Panc1 (cell line): ENCODE measurements at places on chromosomes 7 and 10.

DNA sequence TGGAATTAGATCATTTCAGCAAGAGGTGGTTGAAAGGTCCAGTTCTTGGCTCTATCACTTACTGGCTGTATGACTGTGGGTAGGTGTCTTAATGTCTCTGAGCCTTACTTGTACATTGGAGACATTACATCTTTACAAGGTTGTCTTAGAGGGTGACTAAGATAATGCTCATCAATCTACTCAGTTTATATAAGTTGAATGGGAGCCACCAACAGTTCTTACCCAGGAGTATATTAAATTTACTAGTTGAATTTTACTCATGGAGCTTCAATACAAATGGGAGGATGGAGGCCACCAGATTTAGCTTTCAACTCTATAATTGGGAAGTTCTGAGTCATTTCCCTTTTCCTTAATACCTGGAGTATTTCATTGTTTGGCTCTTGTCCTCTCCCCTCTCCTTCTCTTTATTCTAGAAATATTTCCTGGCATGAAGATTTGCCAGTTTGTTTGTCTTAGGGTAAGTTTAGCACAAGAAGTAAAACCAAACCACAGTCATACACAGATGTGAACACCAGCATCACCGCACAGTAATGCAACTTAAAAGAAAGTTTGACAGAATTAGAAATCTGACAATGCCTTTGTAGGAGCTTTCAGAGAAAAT, 222.8 kb downstream of the LRMDA start:
- DNase-seq = no peak

DNA sequence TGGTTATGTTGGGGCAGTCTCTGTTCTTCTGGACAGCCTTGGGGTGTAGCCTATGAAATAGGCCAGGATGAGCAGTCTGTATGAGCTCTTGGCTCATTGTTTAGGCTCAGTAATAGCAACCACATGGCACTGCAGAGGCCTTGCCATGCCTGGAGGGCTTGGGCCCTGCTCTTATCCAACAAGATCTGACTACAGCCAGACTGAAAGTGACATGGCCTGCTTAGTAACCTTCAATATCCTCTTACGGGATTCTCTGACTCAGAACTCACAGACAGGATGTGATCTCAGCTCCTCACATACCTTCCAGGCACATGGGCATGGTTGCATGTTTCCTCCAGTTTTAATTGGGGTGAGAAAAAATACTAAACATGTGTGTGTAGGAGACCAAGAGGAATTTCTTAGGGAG, 289.3 kb downstream of the PTEN start:
- DNase-seq = no peak

DNA sequence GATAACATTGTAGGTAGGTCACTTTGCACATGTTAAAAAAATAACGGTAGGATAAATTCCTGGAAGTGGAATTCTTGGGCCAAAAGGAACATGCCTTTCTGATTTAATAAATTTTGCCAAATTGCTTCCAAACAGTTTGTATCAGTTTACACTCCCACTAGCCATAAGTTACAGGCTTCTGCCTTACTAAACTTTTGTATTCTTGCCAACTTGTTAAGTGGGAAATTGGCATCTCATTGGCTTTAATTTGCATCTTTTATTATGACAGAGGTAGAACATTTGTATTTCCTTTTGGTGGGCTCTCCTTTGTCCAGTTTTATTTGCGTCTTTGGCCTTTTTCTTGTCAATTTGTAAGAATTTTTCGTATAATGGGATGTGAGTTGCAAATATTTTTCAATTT, 38.3 kb upstream of the FAM180A start:
- no peak for DNase-seq

DNA sequence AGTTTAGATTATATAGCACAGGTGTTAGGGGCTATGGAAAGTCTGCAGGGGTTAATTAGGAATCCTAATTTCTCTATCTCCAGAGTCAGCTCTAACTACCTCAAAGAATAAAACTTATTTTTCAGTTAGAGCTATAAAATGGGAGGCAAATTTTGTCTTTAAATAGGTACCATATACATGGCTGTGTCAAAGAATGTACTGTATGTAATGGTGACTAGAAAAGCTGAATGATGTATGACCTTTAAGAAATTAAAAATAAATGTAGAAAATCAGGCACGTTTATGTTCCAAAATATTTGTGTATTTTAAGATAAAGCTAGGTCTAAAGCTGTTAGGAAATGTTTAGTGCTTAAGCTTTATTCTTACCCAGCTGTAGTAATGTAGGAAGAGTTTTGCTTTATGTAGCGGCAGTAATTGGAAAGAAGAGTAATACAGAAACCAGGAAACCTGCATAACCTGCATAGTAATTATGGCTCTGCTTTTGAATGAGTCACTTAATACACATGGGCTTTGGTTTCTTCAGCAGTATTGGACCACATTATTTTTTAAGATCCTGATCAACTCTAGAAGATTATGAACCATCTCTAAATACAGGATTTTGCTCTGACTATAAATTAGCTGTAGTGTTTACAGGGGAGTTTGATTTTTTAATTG, 85.0 kb downstream of the KMT2E start:
- no peak for DNase-seq

GRCh38 chr10:78335371-78335690, 301.7 kb downstream of the RPS24 start:
- DNase-seq = no peak

GRCh38 chr10:49115796-49116508, 630 bp upstream of the VSTM4 start:
- DNase-seq = no peak

GRCh38 chr7:25031007-25031406, 51.0 kb upstream of the OSBPL3 start:
- no peak for DNase-seq

DNA sequence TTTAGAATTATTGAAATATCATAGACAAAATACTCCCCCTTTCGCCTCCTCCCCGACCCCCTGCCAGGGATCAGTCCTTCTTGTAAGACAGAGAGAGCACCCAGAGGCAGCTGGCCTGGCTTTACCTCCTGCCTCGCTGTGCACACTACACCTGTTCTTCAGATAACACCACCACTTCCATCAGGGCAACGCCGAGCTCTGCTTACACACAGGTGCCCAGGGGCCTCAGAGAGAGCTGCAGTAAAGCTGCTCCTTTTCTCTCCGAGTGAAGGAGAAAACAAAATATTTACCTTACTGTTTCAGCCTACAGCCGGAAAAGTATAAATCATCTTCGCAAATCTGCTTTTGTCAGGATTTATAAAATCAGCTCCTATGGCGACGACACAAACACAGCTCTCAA, 80.7 kb downstream of the HIPK2 start:
- DNase-seq = no peak

GRCh38 chr10:133127291-133128125, 32.5 kb upstream of the KNDC1 start:
- no peak for DNase-seq

DNA sequence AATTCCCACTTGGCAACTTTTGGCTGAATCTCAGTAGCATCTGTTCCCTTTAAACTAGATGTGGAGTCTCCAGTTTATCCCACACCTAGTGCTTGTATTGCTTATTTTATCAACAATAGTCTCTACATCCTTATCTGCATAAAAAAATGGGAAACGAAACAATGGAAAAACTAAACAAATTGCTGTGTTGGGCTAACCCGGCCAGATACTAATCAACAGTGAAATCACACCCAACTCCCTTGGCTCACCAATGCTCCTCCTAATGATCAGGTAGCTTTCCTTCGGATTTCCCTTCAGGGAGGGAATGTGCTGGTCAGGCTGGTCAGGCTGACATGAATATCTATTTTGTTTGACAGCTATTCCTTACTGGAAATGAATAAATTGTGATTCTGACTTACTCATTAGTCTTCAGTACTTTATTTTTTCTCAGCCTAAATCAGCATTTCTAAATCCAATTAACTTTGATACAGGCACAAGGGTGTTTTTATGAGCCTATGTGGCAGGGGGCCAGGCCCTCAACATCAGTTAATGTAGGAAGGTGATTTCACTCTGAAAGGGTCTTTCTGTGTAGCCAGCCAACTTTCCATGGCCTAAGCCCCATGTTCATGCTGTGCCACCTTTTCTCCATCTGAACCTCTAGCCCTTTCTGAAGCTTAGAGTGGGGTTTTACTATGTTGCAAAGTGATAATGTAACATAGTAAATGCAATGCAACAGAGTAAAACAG, 170.5 kb upstream of the NPSR1 start:
- no peak for DNase-seq

DNA sequence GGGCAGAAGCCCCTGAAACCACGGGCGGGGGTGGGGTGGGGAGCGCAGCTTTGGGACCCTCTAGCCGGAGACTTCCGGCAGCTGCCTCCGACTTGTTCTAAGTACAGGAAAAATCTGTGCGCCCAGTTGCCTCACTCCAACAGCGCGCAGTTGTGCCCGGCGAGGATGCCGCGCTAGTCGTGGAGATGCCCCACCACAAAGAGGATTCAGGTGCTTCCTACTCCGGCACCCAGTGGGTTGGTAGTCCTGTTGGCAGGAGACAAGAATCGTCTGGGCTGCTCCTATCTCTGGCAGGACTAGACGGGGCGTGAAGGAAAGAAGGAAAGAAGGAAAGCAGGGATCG, 465 bp upstream of the NPY start:
- no peak for DNase-seq

- DNase-seq = no peak
Measured at GRCh38 chr7:129612112-129613015, 844 bp downstream of the NRF1 start.

DNA sequence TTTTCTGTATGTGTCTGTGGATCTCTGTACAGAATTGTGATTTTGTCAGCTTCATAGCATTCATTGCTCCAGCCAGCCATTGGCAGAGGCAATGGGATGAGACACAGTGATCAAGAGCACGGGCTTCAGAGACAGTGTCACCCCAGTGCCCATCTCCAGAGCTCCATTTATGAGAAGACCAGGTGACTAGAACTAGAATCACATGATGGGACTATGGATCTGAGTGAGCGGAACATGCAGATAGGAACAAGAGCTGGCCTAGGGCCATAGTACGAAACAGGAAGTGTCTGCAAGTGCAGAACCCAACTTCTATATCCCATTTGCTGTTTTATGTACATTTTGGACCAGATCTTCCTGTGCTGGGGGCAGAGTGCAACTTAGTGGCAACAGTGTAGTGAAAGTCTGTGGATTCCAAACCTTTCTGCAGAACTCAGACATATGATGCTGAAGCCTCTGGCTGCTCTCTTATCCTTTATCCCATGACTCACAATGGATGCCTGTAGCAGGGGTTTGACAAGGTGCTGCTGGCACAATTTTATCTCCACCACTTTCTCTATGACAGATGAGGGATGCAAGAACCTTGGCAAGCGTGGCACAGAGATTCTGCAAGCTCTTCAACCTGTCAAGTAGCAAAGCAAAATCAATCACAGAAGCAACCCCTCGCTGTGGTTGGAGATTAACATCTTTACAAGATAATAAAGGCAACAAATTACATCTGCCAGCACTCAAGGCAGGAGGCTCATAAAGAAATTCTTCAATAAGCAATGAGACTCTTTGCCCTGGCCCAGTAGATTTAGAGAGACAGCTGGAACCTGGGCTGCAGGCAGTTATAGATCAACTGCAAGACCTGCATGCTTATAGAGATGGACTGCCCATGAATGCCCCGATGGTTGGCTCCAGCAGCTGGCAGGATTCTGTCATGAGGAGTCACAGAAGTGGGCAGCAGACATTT, 681.3 kb downstream of the TNS3 start:
- no peak for DNase-seq

DNA sequence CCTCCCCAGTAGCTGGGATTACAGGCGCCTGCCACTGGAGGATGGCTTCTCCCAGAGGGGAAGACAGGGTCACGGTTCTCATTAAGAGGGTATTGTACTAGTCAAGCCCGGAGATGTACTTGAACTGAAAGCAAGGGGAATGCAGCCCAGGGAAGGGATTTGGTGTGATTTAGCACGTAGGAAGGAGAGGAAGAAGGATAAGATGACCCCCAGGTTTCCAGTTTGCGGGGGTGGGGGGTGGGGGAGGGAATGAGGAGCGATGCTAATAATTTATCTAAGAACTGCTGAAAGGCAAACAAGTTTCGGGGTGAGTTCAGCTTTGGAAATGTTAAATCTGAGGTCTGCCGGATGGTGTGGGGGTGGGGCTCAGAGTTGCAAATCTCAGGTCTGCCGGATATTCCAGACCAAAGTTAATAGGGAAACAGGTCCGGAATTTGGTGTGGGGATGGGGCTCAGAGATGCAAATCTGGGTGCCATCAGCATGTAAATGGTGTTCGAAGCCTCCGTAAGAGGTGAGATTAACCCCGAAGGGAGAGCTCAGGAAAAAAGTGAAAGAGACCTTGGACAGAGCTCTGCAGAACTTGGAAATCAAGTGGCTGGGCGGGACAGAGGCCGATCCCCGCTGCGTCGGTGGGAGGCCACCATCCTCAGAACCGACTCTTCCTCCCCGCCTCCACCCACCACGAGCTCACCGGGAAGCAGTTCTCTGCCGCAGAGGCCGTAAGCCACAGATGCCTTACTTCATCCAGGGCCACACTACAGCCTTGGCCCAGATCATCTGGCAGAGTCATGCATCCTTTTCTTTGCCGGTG, 1.6 kb upstream of the SEPHS1 start:
- DNase-seq = no peak

- DNase-seq = no peak
Measured at GRCh38 chr7:155232911-155233310, 64.8 kb upstream of the INSIG1 start.

GRCh38 chr7:135197906-135198655, 13.2 kb downstream of the WDR91 start:
- no peak for DNase-seq

- no peak for DNase-seq
Measured at GRCh38 chr10:34473174-34474008, 341.7 kb downstream of the PARD3 start.

DNA sequence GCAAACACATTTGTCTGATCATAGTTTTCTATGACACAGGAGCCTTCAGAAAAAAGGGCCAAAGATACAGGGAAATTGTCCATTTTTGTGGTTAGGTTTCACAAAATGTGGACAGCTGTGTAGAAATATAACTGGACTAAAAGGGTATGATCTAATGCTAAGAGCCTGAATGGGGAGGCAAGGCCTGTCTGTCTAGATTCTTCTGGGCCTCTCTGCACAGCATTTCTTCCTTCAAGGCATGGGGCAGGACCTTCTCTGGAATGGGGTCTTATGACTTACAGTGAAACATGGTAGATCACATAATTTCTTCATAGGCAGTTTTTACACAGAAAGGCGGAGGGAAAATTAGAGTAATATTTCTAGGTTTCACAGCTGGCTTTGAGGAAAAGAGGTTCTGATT, 795.7 kb downstream of the GRID1 start:
- no peak for DNase-seq

DNA sequence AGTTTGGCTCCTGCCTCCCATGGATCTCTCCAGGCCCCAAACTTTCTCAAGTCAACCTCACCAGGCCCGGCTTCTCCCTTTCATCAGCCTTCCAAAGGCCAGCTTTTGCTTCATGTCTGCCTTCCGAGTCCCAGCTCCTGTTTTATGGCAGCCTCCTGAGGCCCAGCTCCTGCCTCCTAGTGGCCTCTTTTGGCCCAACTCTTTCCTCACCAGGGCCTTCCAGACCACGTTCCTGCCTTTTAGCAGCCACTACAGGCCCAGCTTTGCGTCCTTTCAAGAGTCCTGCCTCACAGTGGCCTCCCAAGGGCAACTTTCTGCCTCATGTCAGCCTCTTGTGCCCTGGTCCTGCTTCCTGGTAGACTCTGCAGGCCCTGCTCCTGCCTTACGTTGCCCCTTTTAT, 15.3 kb upstream of the TMEM248 start:
- DNase-seq = no peak
